ENCODE measurements at places on chromosomes 3 and 15.

GRCh38 chr15:69280783-69281182, 17.9 kb upstream of the PAQR5 start:
- no peak for DNase-seq

DNA sequence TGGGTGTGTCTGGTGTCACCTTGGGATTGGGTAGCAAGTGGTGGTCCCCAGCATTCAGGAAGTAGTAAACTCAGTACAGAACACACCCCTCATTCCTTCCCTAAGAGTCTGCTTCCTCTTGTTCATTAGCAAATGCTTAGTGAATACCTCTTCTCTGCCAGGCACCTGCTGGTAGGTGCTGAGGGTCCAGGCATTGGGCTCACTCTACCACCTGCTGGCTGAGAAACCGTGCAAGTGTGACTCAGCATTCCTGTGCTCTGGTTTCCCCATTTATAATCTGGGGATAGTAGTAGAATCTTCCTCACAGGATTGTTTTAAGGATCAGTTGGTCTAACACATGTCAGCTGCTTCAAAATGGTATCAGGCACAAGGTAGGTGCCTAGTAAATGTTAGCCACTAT, 4.8 kb downstream of the SHF start:
- no peak for DNase-seq

- no peak for DNase-seq
These were observed 26.1 kb upstream of the VPS8 start for GRCh38 chr3:184785890-184786279.

DNA sequence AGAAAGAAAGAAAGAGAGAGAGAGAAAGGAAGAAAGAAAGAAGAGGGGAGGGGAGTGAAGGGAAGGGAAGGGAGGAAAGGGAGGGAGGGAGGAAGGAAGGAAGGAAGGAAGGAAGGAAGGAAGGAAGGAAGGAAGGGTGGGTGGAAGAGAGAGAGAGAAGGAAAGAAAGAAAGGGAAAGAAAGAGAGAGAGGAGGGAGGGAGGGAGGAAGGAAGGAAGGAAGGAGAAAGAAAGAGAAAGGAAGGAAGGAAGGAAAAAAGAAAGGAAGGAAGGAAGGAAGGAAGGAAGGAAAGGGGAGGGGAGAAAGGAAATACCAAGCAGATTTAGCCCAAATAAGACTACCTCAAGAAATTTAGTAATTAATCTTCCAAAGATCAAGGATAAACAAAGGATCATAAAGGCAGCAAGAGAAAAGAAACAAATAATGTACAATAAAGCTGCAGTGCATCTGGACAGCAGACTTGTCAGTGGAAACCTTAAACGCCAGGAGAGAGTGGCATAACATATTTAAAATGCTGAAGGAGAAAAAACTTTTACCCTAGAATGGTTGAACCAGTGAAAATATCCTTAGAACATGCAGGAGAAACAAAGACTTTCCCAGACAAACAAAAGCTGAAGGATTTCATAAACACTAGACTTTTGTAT, 427.6 kb downstream of the TBL1XR1 start:
- DNase-seq = no peak

DNA sequence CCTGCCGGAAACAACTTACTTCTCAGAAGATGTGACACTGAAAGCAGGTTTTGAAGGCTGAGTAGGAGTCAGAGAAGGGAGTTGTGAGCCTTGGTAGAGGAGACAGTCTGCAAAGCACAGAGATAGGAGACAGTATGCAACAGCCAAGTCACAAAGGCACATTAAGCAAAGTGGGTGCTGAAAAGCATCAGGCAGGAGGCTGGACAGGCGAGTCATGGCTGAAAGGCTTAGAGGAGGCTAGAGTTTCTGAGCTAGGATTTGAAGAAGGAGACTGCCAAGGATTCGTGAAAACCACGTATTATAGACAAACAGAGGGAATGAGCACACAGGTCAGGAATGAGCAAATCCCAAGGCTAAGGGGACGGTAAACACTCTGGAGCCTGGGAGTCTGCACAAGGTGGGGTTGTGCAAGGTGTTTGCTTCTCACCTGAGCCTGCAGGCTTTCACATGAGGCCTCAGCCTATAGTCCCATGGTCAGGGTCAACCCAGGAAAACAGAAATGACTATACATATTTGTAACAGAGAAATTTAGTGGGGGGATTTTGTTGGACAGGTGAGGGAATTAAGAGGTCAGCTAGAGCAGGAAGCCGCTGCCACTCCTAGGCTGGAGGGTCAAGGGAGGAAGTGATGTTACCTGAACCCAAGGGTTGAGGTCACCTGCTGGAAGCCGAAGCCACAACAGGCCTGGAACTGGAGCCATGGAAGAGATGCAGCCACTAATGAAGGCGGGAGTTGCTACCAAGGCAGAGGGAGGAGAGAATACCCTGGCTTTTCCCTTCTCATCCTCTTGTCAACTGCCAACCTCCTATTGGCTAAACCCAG, 23.1 kb upstream of the TRIM71 start:
- DNase-seq = no peak
